Activated naive CD4-positive, alpha-beta T cell treated with anti-CD3 and anti-CD28 coated beads for 36 hours (primary cell): ENCODE measurements at places on chromosomes 13 and 19. TPM values are rescaled to one million over a fixed set of nuclear protein-coding genes. Genes with fewer than 3 reads are reported as not detected.

SOX21 gene
- total RNA-seq, result not detected

IGFL2 gene
- total RNA-seq, result not detected

ERCC5 gene
- total RNA-seq, result 52.0 TPM

KEAP1 gene
- 60.0 TPM for total RNA-seq

SPRY2 gene
- total RNA-seq, result 0.44 TPM

ZNF562 gene
- total RNA-seq, result 20.1 TPM

ZNF552 gene
- 4.4 TPM for total RNA-seq

MCEMP1 gene
- not detected for total RNA-seq

PRR36 gene
- 0.07 TPM for total RNA-seq

CD70 gene
- 3.7 TPM for total RNA-seq

NXNL1 gene
- not detected for total RNA-seq

ACER1 gene
- total RNA-seq, result not detected

ZNF426 gene
- 12.3 TPM for total RNA-seq

FGF22 gene
- total RNA-seq, result not detected

PRR12 gene
- 16.9 TPM for total RNA-seq

SELENOV gene
- not detected for total RNA-seq

CPT1C gene
- total RNA-seq, result 0.48 TPM

FNDC3A gene
- total RNA-seq, result 18.3 TPM

PRODH2 gene
- total RNA-seq, result not detected

DMRTC2 gene
- not detected for total RNA-seq

GPALPP1 gene
- 26.9 TPM for total RNA-seq

TEX30 gene
- total RNA-seq, result 23.0 TPM

DOCK6 gene
- 7.1 TPM for total RNA-seq

WTIP gene
- total RNA-seq, result 0.81 TPM

TEX101 gene
- total RNA-seq, result not detected

TYROBP gene
- total RNA-seq, result not detected

KLK5 gene
- not detected for total RNA-seq

GFY gene
- total RNA-seq, result not detected

ZFP82 gene
- 2.6 TPM for total RNA-seq

FFAR1 gene
- total RNA-seq, result 0.10 TPM

USHBP1 gene
- 0.20 TPM for total RNA-seq

CEACAM20 gene
- not detected for total RNA-seq

SNRPD2 gene
- total RNA-seq, result 988 TPM

MUC16 gene
- total RNA-seq, result not detected

IFNL1 gene
- total RNA-seq, result 0.91 TPM

NOTCH3 gene
- not detected for total RNA-seq

BICRA gene
- total RNA-seq, result 12.5 TPM

OR7G2 gene
- not detected for total RNA-seq

HSD17B14 gene
- not detected for total RNA-seq

PRTN3 gene
- not detected for total RNA-seq

B3GNT3 gene
- 0.19 TPM for total RNA-seq

ACP7 gene
- not detected for total RNA-seq
